ENCODE measurements at places on chromosomes 5 and 9.
A peak's percentile ranks its signal among the peaks of the same experiment; 100 is the strongest.

GRCh38 chr9:7368410-7369292 lies 430.9 kb downstream of the DMAC1 start:
- DNase-seq: no peak

- no peak for DNase-seq
These were observed 98.1 kb upstream of the TUT7 start for GRCh38 chr9:86452201-86452828.

DNA sequence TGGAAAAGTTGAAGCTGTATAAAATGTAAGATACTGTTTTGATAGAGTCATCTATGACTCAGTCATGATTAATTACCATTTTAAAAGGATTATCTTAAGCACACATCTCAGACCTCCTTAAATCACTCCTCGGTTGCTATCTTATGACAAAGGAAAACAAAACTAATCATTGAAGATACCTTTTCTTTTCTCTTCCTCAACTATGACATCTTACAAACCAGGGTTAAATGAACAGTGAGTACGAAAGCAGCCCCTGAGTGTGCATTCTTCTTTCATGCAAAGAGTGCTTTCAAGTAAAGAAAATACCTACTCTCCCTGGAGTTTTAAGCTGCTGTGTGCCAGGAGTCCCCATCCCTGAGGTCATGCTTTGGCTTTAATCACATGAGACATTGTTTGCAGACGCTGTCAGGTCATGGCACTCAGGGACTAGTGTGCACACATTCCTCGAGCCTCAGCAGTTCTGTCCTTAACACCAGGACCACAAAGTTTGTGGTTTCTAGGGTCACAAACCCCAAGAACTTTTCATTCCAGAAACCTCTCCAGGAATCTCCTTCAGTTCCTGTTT lies 86.7 kb upstream of the ICE1 start:
- DNase-seq: no peak

GRCh38 chr9:115615000-115615401 lies 497.0 kb upstream of the TNC start:
- DNase-seq: no peak

GRCh38 chr5:17189381-17190036 lies 27.9 kb upstream of the BASP1 start:
- DNase-seq: peak; percentile 32

- no peak for DNase-seq
These were observed 20.4 kb upstream of the REEP2 start for GRCh38 chr5:138418444-138418843.

DNA sequence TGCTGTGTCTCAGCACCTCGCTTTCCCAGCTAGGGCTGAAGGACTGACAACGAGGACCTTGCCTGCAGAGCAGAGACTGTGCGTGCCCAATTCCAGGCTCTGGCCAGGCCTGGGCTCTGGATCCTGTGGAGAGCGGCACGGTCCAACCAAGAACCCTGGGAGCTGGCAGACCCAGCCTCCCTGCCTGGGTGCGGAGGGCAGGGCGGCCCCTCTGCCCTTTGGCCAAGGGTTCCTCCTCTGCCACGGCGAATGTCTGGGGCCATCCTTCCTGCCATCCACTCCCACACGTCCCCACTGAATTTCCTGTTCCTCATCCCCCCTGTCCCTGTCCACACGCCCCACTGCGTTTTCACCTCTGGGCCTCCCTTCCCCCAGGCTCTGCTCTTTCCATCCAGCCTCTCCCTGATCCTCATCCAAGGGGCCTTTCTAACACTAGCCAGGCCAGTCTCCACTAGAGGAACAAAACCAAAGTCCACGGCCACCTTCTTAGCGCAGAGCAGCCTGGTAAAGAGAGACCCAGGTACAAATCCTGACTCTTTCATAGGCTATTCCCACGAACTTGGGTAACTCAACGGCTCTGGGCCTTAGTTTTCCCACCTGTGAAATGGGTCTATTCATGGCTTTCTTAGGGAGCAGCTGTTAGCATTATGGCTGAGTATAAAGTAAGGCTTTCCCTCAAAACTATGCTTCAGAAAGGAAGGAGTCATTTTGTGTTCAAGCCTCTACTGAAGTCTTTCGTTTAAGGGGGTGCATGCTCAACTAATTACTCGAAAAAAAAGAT lies 95.5 kb upstream of the PHYKPL start:
- no peak for DNase-seq

- DNase-seq: no peak
These were observed 15.9 kb downstream of the RETREG1 start for GRCh38 chr5:16600946-16601345.

DNA sequence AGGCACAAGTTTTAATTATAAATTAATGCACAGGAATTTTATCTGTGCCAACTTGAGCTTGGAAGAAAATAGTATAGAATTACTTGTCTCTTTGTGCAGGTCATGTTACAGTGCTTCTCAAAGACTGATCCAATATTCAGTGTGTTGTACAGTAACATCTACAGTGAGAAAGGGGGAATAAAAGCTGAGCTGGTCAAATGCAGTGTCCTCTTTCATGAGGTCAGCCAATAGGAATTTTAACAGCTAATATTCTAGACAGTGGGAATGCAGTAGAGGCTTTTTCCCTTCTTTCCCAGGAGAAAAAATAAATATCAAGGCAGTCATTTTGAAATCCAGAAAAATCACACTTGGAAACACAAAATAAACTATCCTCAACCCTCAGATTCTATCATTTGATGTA lies 95.7 kb upstream of the ITGA1 start:
- no peak for DNase-seq

- no peak for DNase-seq
These were observed 7.9 kb upstream of the ACSL6 start for GRCh38 chr5:132019337-132019736.

DNA sequence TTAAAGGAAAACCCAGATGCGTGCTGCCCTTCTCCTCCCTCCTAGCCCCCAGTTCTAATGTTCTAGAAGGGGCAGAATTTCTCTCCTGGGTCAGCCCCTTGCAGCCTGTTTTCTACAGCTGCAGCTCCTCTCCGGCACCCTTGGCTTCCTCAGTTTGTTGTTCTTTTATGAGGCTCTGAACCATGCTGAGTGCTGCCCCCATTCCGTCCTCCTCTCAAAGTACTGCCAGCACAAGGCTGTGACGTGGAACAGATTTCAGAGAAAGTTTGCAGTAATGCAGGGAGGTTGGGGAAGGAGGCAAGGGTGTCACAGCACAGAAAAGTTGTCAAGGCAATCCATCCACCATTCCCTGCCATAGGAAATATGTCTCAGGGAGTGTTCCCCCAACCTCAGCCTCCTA lies 63.3 kb downstream of the RGS3 start:
- DNase-seq: no peak

DNA sequence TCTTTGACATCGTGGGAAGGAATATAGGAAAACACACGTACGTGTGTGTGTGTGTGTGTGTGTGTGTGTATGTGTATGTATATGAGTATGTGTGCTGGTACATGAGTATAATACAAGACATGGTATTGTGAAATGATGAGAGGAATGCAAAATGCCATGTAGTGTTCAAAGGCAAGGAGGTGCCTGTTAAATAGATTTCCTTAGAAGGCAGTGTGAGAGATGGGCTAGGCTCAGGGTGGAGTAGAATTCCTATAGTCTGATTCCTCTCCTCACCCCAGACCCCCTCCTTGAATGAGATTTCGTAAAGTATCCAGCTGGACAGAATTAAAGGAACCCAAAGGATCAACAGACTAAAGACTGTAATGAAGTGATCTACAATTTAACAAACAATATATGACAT lies 11.1 kb downstream of the GPR21 start:
- DNase-seq: no peak

GRCh38 chr5:147832541-147832940 lies 1.1 kb upstream of the SPINK1 start:
- no peak for DNase-seq

- DNase-seq: no peak
These were observed 3.7 kb downstream of the TUBB4B start for GRCh38 chr9:137244486-137245449.
